ENCODE measurements at places on chromosomes 7 and 10. TPM values are rescaled to one million over a fixed set of nuclear protein-coding genes. Genes with fewer than 3 reads are reported as not detected.

The EN2 gene
- not detected for total RNA-seq

The STOX1 gene
- total RNA-seq: 0.74 TPM

The CLDN15 gene
- total RNA-seq: 16.4 TPM

The NANOS1 gene
- total RNA-seq: 0.09 TPM

The ECD gene
- total RNA-seq: 50.7 TPM

The ASAH2 gene
- total RNA-seq: 3.5 TPM

The FXYD4 gene
- not detected for total RNA-seq

The TRPV5 gene
- total RNA-seq: not detected

The PNLIPRP3 gene
- not detected for total RNA-seq

The TEX47 gene
- total RNA-seq: not detected

The FBXL13 gene
- total RNA-seq: 0.83 TPM
